ENCODE measurements at places on chromosomes 5 and 9. TPM values are rescaled to one million over a fixed set of nuclear protein-coding genes. Genes with fewer than 3 reads are reported as not detected.

NRARP gene
- total RNA-seq = 3.6 TPM

KLF4 gene
- total RNA-seq = 35.1 TPM

SPATA31A3 gene
- not detected for total RNA-seq

DOCK8 gene
- total RNA-seq = 0.51 TPM

PCDH1 gene
- total RNA-seq = 3.4 TPM

S1PR3 gene
- total RNA-seq = 93.6 TPM

STK32A gene
- total RNA-seq = 0.13 TPM

GABRB2 gene
- not detected for total RNA-seq

MIGA2 gene
- total RNA-seq = 15.3 TPM

PLCXD3 gene
- total RNA-seq = 0.18 TPM

FBP2 gene
- not detected for total RNA-seq

MORN5 gene
- not detected for total RNA-seq

WDR31 gene
- total RNA-seq = 0.96 TPM

PRDM9 gene
- total RNA-seq = 0.02 TPM

BTNL8 gene
- not detected for total RNA-seq

SEC24A gene
- 14.4 TPM for total RNA-seq

PCDHB2 gene
- 3.3 TPM for total RNA-seq

PCDHA2 gene
- total RNA-seq = 0.09 TPM

IL4 gene
- total RNA-seq = not detected

SLC45A2 gene
- not detected for total RNA-seq

TLX3 gene
- total RNA-seq = not detected

FOXI1 gene
- total RNA-seq = not detected

FAM151B gene
- 1.7 TPM for total RNA-seq

PCDHAC2 gene
- 4.0 TPM for total RNA-seq

BAAT gene
- 0.31 TPM for total RNA-seq

NUTM2F gene
- not detected for total RNA-seq

PCDHA10 gene
- 0.01 TPM for total RNA-seq

MAN2A1 gene
- 14.5 TPM for total RNA-seq

NSA2 gene
- total RNA-seq = 113 TPM

SOX30 gene
- total RNA-seq = not detected

COL5A1 gene
- total RNA-seq = 46.9 TPM

SPINK13 gene
- 0.38 TPM for total RNA-seq

GLIPR2 gene
- 8.3 TPM for total RNA-seq

C7 gene
- not detected for total RNA-seq

HARS2 gene
- total RNA-seq = 36.7 TPM

ANKRD34B gene
- 0.03 TPM for total RNA-seq

PAEP gene
- total RNA-seq = 0.25 TPM

IDNK gene
- 6.4 TPM for total RNA-seq

PLPPR1 gene
- total RNA-seq = not detected

Measured in A549 treated with AZD2906 at 1 μM for 4 hours (cell line).